Amygdala (tissue), 56 donors: ENCODE measurements at places on chromosomes 4 and X.

GRCh38 chr4:145951931-145952330 lies 13.3 kb upstream of the ZNF827 start:
- DNase-seq = no peak

GRCh38 chr4:121707344-121707743 lies 10.6 kb upstream of the ANXA5 start:
- DNase-seq = no peak

- DNase-seq = no peak
These were observed 172.2 kb downstream of the HS6ST2 start for GRCh38 chrX:132786217-132786616.

- no peak for DNase-seq
These were observed 242.7 kb downstream of the BCOR start for GRCh38 chrX:39854772-39855747.

DNA sequence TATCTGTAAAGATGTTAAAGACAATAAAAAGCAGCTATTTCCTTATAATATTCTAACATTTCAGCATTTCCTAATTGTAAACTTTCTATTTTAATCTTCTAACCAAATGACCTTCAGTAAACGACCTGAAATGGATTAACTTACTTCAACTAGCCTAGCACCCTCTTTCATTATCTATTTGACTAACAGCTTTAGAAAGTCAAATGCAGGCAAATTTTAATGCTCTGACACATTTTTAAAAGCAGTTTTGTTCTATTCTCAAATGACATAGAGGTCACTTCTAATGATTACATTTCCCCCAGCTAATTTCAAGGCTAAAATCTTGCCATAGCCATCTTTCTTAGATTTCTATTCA lies 41.9 kb downstream of the SLC7A11 start:
- no peak for DNase-seq
